Epithelial cell of esophagus (primary cell): ENCODE measurements at places on chromosomes 13 and 19.
A peak's percentile ranks its signal among the peaks of the same experiment; 100 is the strongest.

DNA sequence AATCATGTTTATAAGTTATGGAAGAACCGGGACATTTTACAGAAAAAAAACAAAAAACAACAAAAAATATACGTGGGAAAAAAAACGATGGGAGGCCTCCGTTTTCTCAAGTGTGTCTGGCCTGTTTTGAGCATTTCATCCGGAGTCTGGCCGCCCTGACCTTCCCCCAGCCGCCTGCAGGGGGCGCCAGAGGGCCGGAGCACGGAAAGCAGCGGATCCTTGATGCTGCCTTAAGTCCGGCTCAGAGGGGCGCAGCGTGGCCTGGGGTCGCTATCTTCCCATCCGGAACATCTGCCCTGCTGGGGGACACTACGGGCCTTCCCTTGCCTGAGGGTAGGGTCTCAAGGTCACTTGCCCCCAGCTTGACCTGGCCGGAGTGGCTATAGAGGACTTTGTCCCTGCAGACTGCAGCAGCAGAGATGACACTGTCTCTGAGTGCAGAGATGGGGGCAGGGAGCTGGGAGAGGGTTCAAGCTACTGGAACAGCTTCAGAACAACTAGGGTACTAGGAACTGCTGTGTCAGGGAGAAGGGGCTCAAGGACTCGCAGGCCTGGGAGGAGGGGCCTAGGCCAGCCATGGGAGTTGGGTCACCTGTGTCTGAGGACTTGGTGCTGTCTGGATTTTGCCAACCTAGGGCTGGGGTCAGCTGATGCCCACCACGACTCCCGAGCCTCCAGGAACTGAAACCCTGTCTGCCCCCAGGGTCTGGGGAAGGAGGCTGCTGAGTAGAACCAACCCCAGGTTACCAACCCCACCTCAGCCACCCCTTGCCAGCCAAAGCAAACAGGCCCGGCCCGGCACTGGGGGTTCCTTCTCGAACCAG is 1.8 kb upstream of the APOE start:
- DNase-seq: peak; percentile 57

- no peak for DNase-seq
Measured at GRCh38 chr13:111629457-111629856, 309.0 kb downstream of the TEX29 start.

GRCh38 chr13:101218484-101218883 is 197.8 kb downstream of the NALCN start:
- peak; percentile 73 for DNase-seq

DNA sequence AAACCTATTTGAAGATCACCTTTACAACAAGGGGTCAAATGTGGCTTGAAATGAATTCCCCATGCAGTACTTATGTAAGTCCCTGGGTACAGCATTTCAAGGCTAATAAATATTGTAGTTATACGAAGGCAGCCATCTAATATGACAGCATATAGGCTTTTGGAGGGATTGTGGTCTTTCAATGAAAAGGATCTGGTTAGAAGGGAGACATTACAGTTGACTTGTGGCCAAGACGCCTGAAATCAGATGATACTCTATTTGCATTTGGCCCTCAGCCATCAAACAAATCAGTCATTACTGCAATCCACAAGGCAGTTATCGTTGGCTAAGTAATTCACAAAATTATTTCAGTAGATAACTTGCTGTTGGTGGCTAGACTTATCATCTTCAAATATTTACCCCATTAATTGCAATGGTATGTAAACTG is 242.7 kb downstream of the DCLK1 start:
- DNase-seq: no peak

DNA sequence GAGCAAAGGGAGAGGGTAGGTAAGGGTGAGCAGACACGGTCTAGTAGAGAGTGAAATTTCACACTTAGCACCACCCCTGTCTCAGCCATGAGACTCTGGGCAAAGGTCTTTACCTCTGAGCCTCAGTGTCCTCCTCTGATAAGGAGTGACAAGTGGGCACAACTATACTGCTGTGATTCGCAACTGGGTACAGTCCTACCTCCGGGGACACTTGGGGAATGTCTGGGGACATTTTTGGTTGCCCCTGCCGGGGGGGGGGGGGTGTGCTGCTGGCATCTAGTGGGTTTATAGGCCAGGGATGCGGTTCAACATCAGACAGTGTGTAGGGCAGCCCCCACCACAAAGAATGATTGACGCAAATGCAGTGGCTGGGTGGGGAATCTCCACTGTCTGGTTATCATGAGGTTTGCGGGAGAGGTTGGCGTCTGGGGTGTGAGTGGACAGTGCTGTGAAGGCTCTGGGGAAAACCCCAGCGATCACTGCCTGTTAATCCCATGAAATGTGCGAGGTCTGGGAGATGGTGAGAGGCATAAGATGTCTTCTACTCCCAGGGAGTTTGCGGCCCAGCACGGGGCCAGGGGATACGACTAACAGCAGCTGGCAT is 4.3 kb downstream of the NACC1 start:
- no peak for DNase-seq

DNA sequence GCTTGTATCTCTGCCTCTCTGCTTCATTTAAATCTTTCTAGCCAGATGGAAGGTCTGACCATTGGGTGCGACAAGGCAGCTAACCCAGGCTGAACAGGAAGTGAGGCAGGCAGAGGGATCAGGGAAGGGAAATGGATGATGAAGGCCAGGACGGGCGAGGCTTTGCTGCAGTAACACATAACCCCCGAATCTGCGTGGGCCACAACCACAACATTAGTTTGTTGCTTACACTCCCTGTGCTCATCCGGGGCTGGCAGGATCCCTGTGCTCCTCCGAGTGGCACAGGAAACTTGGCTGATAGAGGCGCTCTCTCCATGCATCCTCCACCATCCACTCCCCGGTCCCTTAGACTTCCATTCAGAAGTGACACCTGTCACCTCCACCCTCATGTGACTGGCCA is 1.1 kb upstream of the FLT3LG start:
- no peak for DNase-seq

- DNase-seq: no peak
Measured at GRCh38 chr19:6269101-6269886, 10.5 kb downstream of the MLLT1 start.

DNA sequence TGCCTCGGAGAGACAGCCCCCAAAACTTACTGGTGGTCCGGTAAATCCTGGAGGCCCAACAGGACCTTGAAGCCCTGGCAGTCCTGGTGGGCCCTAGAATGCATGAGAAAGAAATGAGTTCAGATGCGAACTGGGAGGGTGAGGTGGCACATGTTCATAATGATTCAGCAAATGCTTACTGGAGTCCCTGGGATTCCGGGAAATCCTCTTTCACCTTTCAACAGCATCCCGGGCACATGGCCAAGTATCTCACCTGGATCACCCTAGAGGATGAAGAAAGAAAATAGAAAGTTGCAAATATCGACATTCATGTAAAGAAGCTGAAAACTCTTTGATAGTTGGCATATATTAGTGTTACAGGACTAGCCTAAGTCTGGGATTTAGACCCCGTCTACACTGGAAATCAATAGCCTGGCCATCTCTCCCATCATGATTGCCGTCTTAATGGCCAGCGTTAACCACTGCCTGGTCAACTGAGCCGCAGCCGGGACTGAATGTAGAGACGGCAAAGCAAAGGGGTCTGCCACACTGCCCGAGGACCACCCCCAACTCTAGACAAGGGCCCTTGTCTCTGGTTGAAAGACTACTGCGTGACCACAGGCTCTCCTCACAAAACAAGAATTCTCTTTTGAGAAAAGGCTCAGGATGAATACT is 96.9 kb downstream of the COL4A1 start:
- peak; percentile 94 for DNase-seq

DNA sequence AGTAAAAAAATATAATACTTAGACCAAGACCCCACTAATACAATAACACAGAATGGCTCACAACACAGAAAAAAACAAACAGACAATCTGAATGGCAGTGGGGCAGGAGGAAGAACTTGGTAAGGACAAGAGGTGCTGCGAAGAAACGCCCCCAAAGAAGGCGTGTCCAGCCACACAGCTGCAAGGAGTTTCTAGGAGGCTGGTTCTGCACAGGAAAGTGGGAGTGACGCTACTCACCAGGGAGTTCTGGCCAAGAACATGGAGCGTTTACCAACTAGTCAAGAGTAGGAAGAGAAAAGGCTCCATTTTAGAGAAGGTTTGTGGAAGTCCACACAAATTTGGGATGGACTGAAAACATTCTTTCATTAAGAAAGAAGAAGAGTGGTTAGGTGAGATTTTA is 95.3 kb upstream of the SLC15A1 start:
- DNase-seq: peak; percentile 13

GRCh38 chr19:57389730-57390598 is at the start of gene ZNF548:
ZNF548 (plus strand) TSS chr19:57389854; CDS start chr19:57390100, 246 bp downstream.
- peak; percentile 98 for DNase-seq
